ENCODE measurements at places on chromosomes 16 and 17.

DNA sequence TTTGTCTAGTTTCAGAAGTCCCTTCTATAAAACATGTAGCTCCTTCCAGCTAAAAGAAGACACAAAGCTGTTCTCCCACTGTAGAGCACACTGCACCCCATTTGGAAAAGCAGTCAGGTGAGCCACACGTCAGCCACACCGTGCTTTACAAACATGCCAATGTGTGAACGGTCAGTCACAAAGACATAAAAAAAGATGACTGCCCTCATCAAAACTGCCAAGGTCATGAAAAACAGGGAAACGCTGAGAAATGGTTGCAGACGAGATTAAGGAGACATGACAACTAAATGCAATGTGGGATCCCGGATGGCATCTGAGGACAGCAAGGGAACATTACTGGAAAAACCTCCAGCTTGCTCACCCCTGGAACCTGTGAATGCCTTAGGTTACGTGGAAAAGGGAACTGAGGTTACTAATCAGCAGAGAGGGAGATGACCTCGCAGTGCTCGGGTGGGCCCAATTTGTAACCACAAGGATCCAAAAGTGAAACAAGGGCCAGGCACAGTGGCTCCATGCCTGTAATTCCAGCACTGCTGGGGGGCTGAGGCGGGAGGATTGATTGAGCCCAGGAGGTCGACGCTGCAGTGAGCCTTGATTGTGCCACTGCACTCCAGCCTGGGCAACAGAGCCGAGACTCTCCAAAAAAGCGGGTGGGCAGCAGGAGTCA lies 8.1 kb downstream of the ANKRD11 start:
- DNase-seq, result no peak

- no peak for DNase-seq
Observed at GRCh38 chr17:69402052-69402451, 12.4 kb upstream of the MAP2K6 start.

- DNase-seq, result no peak
Observed at GRCh38 chr16:27786221-27786922, 236.4 kb downstream of the KATNIP start.

- DNase-seq, result no peak
Observed at GRCh38 chr16:22670551-22671041, 143.4 kb upstream of the HS3ST2 start.

DNA sequence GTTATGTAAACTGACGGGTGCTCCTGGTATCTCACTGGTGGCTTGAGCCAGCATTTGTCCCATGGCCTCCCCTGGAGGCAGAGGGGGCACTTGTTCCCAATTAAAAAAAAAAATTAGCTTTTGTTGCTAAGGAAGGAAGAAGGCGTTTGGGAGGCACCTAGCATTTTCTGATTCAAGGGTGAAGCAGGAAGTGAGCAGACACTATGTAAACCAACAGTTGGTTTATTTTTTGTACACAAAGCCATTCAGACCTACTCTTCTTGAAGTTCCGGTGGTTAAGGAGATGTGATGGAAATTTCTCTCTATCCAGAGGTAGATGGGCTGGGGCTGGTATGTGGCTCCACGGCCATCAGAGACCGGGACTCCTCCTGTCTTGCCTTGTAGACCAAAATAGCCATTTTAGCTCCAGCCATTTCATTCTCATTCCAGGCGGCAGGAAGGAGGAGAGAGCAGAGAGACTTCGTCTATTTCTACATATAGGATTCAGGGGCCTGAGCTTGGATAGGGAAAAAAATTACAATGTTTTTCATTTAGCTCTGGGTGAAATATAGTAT lies 103.0 kb downstream of the SNX29 start:
- DNase-seq, result no peak

GRCh38 chr16:51181503-51181811 lies 30.4 kb upstream of the SALL1 start:
- no peak for DNase-seq

GRCh38 chr17:29687596-29687995 lies 64.9 kb upstream of the CORO6 start:
- no peak for DNase-seq

- no peak for DNase-seq
Observed at GRCh38 chr17:50192618-50193291, 8.7 kb downstream of the COL1A1 start.

DNA sequence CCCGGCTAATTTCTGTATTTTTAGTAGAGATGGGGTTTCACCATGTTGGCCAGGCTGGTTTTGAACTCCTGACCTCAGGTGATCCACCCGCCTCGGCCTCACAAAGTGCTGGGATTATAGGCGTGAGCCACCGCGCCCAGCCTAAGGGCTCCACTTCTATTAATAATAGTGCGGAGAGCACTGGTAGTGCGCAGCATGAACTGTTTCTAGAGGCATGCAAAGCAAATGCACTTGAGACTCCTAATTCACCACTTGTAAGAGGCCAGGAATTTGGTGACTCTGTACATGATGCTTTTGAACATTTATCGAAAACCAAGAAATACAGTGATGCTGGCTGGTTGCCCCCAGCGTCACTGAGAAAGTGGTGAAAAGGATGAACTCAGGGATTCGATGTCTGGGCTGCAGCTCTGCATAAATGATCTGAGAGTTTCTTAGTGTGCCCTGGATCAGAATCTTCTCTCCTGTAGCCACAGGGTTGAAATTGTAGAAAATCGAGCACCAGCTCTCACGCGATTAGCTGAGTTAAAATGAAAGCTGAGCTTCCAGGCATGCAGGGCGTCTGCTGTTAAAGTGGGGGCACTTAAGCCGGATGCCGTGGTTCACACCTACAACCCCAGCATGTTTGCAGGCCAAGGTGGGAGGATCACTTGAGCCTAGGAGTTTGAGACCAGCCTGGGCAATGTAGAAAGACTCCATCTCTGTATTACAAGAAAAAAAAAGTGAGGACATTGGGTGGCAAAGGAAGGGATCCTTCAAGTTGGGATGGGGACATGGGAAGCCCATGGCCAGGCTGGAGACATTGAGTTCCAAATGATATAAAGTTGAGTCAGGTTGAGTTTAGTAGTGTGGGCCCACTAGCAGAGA lies 4.8 kb downstream of the RNF213 start:
- no peak for DNase-seq

GRCh38 chr16:74064120-74064735 lies 232.4 kb upstream of the PSMD7 start:
- DNase-seq, result peak; percentile 41

GRCh38 chr17:76529224-76530094 lies 8.1 kb downstream of the CYGB start:
- DNase-seq, result no peak

GRCh38 chr17:59811209-59811608 lies 81.5 kb downstream of the TUBD1 start:
- DNase-seq, result no peak

DNA sequence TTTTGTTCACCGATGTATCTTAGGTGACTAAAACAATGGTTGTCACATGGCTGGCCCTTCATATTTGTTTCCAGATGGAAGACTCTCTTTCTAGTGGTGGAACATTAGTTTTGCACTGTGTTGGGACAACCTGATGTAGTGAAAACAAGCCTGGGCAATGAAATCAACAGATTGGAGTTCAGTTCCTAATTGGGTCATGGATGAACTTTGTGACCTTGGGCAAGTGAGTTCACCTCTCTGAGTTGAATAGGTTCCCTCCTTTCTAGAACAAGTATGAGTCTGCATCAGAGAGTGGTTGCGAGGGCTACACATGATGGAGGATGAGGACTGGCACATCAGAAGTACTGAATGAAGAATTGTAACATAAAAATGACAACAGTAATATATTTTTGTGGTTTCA lies 2.1 kb upstream of the NKD1 start:
- DNase-seq, result no peak

GRCh38 chr17:57985675-57985974 lies 2.4 kb downstream of the VEZF1 start:
- DNase-seq, result no peak

- DNase-seq, result no peak
Observed at GRCh38 chr16:85235991-85236817, 123.9 kb upstream of the CIBAR2 start.

Measured in NCI-H1694 (cell line).